ENCODE measurements at places on chromosomes 2 and 18.
A peak's percentile ranks its signal among the peaks of the same experiment; 100 is the strongest.

- DNase-seq = no peak
These were observed 236.6 kb downstream of the PTGR3 start for GRCh38 chr18:74972354-74972753.

GRCh38 chr2:101597347-101597944, 100.1 kb upstream of the MAP4K4 start:
- DNase-seq = no peak

- DNase-seq = no peak
These were observed 158.8 kb downstream of the L3MBTL4 start for GRCh38 chr18:6255886-6256285.

DNA sequence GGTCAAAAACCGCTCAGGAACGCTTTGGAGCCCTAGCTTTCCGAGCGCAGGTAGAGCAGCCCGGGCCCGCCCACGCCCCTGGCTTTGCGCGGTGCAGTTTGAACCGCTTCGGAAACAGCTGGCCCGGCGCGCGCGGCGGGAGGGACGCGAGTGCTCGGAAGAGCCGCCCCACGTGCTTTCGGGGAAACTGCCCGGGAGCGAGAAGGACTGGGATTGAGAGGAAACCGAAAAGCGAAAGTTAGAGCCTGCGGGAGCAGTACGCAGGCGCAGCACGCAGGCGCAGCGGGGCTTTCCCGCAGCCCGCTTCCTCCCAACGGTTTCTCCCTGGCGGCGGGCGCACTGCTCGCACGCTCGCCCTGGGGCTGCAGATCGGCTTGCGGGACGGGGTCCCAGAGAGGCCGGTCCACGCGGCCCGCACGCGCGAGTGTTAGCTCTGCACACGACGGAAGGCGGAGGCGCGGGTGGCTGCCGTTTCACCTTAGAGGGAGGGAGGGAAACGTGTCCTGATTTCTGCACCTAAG, 6.3 kb upstream of the STAT1 start:
- peak; percentile 96 for DNase-seq

- DNase-seq = no peak
These were observed 59.0 kb downstream of the TNFRSF11A start for GRCh38 chr18:62384068-62384467.

DNA sequence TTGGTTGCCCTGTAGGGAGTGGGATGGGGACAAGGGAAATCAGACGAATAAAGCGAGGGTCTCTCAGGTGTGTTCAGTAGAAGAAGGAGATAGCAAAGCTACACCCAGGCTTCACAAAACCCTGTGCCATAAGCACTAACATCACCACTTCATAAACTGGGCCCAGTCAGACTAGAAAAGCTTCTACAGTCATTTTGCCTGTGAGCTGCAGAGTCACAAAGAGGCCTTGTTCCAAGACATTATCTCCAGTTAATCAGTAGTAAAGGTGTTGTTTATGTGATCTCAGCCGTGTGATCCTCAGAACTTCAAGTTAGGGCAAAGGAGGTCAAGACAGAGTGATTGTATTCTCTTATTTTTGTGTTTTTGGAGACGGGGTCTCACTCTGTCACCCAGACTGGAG, 148.0 kb downstream of the GALR1 start:
- peak; percentile 10 for DNase-seq

GRCh38 chr2:241808721-241809382, at the start of gene NEU4:
Gene NEU4, plus strand, starts transcription at chr2:241809193. Its CDS starts 5,292 bp downstream, at chr2:241814485.
- DNase-seq = no peak

- no peak for DNase-seq
These were observed 82.3 kb upstream of the FAM98A start for GRCh38 chr2:33681364-33681757.

DNA sequence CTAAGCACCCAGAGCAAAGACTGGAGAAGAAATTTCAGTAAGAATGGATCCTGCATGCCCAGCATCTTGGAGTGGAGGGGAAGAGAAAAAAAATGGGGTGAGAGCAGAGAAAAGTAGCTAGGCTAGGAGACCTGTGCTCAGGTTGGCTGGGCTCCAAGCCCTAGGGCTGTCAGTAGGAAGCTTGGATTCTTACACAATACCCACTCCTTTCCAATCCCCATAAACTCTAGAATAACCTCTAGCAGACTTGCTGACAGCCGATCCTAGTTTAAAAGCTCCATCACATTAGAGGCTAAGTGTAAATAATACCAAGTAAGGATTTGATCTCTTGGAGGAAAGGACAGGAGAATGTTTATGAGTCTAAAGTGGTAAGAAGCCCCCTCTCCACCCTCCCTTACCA, 46.2 kb upstream of the NABP1 start:
- no peak for DNase-seq

- no peak for DNase-seq
These were observed 311.0 kb upstream of the FSHR start for GRCh38 chr2:49465157-49465831.

GRCh38 chr2:121776885-121777698, 21.6 kb downstream of the TSN start:
- no peak for DNase-seq

DNA sequence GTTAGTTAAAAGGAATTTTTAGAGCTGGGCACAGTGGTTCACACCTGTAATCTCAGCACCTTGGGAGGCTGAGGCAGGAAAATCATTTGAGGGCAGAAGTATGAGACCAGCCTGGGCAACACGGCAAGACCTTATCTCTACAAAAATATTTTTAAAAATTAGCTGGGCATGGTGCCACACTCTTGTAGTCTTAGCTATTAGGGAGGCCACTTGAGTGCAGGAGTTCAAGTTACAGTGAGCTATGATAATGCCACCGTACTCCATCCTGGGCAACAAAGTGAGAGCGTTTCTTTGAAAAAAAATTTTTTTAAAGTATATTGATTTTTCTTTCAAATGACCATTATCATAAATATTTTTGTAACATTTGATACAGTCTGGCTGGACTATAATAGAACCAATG, 93.6 kb upstream of the FAM117B start:
- no peak for DNase-seq

DNA sequence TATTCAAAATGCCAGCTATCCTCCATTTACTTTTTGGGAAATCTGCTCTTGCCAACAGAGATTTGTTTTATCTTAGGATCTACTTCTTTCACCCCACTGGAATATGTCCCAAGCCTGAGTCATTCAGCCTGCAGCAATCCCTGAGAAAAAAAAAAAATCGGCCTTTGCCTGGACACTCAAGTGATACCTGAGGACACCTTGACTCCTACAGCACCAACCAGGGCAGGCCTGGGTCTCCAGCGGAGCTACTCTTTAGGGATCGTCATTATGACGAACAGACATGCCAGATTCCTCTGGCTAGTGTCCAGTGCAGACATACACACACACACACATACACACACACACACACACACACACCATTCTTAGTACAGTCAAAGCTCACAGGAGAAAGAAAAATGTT, 2.2 kb upstream of the UGT1A6 start:
- no peak for DNase-seq

- no peak for DNase-seq
These were observed 831.2 kb upstream of the CDH2 start for GRCh38 chr18:29007986-29008654.

DNA sequence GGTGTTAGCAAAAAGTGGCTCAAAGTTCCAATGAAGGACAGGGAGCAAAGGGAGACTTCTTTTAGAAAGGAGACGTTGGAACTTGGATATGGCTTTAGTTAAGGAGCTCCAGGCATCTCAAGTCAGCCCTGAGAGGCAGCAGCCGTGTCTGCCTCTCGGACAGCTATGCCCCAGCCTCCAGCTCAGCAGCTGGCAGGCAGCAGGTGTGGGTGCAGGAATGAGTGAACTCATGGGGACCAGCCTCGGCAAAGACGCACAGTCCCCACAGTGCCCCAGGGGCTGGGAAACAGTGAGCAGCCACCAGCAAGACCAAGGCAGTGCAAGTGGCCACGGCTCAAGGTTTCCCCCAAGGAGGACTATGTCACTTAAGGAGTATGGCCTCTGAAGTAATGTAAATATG, 1.6 kb upstream of the LRRFIP1 start:
- DNase-seq = no peak

DNA sequence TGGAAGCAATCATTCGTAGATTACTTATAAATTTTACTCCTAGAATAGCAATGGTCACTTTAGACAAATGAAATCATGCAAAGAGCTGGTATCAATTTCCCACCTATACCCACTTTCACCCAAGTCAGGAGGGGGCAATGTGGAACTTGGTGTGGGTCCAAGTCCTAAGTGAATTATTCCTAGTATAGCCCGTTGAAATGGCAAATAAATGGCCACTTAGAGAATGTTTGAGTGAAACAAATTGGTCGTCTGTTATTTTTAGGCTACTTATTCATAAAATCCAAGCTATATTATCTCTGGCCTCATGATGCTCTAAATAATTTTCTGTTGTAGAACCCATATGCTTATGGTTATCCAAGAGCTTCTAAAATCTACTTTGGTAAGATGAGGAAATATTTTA, 98.1 kb downstream of the MYO3B start:
- no peak for DNase-seq

DNA sequence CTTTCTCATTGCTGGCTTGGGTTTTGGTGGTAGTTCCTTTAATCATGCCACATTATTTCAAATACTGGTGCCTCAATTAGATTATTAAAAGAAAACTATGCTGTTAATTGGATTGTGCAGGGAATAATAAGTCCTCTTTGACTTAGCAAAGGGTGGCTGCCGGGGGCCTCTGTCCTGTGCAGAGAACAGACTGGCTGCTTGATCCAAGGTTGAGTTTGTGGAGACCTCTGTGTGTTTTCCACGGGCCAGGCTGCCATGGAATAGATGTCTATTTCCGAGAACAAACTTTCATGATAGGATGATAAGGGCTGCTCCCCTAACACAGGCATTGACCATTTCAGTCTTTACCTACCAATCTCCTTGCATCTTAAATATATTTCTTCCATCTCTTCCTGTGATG, 30.4 kb upstream of the OTOS start:
- DNase-seq = no peak

- DNase-seq = no peak
These were observed 446.3 kb downstream of the ADCYAP1 start for GRCh38 chr18:1350931-1351450.

GRCh38 chr2:150303281-150303680, 184.2 kb downstream of the RND3 start:
- no peak for DNase-seq

GRCh38 chr2:183124957-183125255, 663 bp downstream of the NUP35 start:
- no peak for DNase-seq

GRCh38 chr2:88024509-88024908, 8.2 kb upstream of the RNU2-63P start:
- DNase-seq = no peak

- no peak for DNase-seq
These were observed 30.2 kb downstream of the UGP2 start for GRCh38 chr2:63871864-63872263.

- no peak for DNase-seq
These were observed 234.2 kb downstream of the TCF4 start for GRCh38 chr18:55353806-55354205.

DNA sequence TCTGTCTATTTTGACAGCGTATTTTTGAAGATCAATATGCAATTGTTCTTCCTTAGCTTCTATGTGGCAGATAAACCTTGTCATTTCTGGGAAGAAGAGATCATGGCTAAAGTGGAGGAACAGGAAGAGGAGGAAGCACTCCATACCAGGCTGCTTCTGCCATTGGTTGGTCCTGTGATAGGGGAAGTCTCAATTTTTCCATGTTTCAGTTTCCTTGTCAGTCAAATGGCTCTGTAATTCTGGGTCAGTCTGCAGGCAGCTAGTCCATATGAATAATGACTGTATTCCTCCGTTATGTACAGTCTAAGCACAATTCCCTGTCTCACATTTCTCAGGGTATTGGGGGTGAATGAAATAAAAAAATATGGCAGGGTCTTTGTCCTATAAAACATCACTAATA, 277.6 kb upstream of the CXCR4 start:
- DNase-seq = no peak

- no peak for DNase-seq
These were observed 17.7 kb upstream of the SIX2 start for GRCh38 chr2:45026924-45027450.

DNA sequence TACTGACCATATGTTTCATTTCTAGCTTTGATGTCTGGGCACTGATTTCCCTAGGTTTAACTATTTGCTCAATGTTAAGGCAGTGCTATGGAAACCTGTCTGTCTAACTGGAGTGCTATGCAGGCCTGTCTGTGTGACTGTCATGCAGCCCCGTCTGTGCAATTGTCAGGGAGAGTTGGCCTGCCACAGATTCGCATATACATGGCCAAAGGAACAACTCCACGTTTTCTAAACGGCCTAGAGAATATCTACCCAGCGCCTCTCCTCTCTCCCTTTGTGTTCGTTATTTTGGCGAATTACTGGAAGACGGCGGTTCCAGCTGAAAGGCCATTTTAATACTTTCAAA, 59.6 kb upstream of the PSME4 start:
- DNase-seq = no peak

GRCh38 chr2:28292491-28292890, 100.2 kb upstream of the FOSL2 start:
- no peak for DNase-seq

DNA sequence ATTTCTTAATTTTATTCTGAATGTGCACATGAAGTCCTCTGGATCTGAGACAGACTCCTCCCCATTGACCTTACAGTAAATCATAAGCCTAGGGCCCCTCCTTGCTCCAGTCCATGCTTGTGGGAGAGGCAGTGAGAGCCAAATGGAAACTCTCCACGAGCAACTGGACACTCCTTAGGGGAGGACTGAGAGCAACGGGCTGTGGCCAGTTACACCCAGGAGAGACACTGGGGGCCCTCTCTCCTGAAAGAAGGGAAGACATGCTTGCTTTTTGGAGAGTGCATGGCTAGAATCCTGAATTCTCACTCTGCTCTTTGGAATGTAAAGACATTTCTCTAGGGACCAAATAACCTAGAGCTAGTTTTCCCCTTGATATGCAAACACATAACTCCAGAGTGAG, 49.0 kb upstream of the BIN1 start:
- peak; percentile 78 for DNase-seq

GRCh38 chr2:200397785-200398184, 91.3 kb downstream of the SPATS2L start:
- no peak for DNase-seq

GRCh38 chr18:63099091-63099840, 220.3 kb downstream of the BCL2 start:
- no peak for DNase-seq

DNA sequence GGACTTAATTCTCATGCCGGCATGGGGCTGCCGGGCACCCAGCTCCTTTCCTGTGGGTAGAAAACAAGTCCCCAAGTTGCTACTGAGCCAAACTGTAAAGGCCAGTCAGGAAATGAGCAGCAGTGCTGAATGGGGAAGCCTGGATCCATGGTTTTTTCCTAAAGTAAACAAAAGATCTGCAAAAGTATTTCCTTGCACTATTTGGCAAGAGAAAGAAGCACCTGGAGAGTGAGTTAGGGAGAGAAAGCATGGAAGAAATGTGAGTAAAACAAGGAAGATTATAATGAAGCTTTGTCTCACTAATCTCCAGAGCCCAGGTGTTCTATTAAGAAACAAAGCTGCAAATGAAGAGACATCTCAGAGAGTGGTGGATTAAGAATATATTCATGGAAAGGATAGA, 117.6 kb downstream of the METTL8 start:
- no peak for DNase-seq
